ENCODE measurements at places on chromosomes 16 and 17. TPM values are rescaled to one million over a fixed set of nuclear protein-coding genes. Genes with fewer than 3 reads are reported as not detected.

- H3K27ac ChIP-seq: no peak overlapping the region
- H3K4me3 ChIP-seq: no peak overlapping the region
- H3K27me3 ChIP-seq: no peaks in the 10 kb centered on the region
- H3K4me1 ChIP-seq: peaks cover 55% of the 10 kb centered on the region
Measured at GRCh38 chr16:53083119-53083518, 28.3 kb downstream of the CHD9 start.

DNA sequence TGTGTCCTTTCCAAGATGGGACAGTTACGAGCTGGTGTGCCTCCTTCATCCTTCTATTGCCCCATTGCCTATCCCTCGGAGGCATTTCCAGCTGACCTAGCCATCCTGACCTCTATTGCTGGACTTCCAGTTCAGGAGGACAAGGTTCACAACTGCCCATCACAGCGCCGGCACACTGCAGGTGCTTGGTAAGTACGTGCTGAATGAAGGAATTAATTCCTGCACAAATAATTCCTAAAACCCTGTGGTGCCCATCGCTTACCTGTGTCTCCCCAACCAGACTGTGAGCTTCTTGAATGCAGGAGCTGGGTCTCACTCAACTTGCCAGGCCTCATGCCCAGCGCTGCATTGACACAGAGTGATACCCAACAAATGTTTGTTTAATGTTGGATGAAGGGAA lies 13.0 kb downstream of the ALOX15B start:
- no peak for DNase-seq
- no peak overlapping the region for H3K4me3 ChIP-seq
- H3K27me3 ChIP-seq: peaks cover 4% of the 10 kb centered on the region
- no peaks in the 10 kb centered on the region for H3K36me3 ChIP-seq
- no peaks in the 10 kb centered on the region for H3K4me1 ChIP-seq
- no peak overlapping the region for H3K27ac ChIP-seq

DNA sequence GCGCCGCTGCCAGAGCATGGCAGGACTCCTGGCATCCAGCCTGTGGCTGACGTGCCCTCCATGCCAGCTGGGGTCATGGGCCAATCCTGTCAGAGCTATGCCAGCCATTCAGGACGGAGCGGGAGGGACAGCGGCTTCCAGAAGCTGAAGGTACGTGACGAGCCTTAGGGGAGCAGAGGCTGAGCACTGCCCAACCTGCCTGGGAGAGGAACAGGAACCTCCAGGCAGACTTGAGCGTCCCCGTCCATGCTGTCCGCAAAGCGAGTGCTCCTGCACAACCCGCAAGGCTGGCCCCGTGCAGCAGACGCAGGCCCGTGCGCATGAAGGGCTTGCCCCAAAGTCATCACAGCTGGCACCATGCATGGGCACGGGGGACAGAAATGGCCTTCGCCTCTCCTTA lies 21.5 kb downstream of the NDUFAF8 start:
- H3K36me3 ChIP-seq: peaks cover 68% of the 10 kb centered on the region
- H3K4me3 ChIP-seq: no peak overlapping the region
- no peak for DNase-seq
- peaks cover 5% of the 10 kb centered on the region for H3K4me1 ChIP-seq
- H3K27ac ChIP-seq: no peak overlapping the region

GRCh38 chr16:31375231-31375630 lies 17.9 kb upstream of the ITGAD start:
- H3K4me3 ChIP-seq: no peak overlapping the region
- H3K36me3 ChIP-seq: no peaks in the 10 kb centered on the region
- no peaks in the 10 kb centered on the region for H3K4me1 ChIP-seq
- DNase-seq: no peak
- no peak overlapping the region for H3K27ac ChIP-seq

DNA sequence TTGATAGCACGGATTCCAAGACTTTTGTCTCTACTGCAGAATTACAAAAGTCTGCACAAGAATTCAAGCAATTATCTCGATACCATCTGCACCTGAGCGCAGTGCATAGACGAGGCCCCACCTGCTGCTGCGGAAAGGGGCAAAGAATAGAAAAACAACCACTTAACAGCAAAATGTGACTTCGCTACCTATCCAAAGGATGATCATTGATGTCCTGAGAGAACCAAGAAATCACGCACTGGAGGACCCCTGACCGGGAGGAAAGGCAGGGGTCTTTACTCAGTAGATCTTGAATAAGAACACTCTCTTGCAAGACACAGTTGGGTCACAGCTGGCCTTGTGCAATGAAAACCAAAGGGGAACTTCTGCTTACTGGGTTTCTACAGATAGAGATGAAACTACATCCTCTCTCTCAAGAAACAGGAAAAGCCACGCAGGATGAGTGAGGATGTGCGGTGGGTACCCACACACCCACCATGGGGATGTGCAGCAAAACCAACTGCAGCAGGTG lies 147.4 kb upstream of the RPH3AL start:
- no peak for DNase-seq
- no peak overlapping the region for H3K4me3 ChIP-seq
- no peaks in the 10 kb centered on the region for H3K36me3 ChIP-seq

CUEDC1 gene
- polyA plus RNA-seq: 28.0 TPM

SOCS1 gene
- 0.72 TPM for polyA plus RNA-seq

SDR42E1 gene
- 0.03 TPM for polyA plus RNA-seq

TLCD1 gene
- 2.4 TPM for polyA plus RNA-seq

All from psoas muscle (tissue), 8 donors.